Cardiac muscle cell (in vitro differentiated cells and primary cell): ENCODE measurements at places on chromosomes 3 and 15.

- no peak for DNase-seq
These were observed 67.3 kb downstream of the FILIP1L start for GRCh38 chr3:100046986-100047385.

- DNase-seq = peak; percentile 30
These were observed 96.5 kb upstream of the TNFAIP8L3 start for GRCh38 chr15:51191072-51191670.

GRCh38 chr3:41683666-41684350 lies 278.1 kb downstream of the ULK4 start:
- DNase-seq = no peak

DNA sequence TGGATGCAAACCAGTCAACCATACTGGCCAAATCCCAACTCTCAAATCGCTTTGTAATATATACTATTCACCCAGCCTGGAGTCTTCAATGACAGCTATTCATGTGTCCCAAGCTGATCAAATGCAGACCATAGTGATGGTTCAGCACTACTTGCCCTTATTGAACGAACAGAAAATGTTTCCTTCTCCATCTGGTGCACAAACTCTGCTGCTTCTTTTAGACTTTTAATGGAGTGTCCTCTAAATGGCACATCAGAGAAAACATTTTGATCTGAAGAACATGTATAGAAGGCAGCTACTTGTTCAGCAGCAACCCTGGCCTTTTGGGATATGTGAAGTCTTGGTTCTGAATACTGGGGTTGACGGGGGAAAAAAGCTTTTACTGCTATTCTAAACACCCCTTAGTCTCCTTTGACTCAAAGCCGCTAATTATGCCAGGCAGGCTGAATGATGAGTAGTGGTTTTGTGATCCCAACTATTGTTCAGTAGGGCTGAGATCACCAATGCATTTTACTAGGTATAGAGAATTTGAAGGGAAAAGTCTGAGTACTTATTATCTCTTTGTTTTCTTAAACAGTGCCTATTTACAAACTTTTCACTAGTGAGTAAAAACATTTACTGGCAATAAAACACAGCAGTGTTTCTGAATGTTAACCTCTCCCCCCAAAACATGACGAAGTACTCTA lies 781.2 kb downstream of the ROBO1 start:
- DNase-seq = no peak

GRCh38 chr3:100401674-100402041 lies 319 bp downstream of the LNP1 start:
- DNase-seq = peak; percentile 68

- DNase-seq = no peak
These were observed 309.1 kb upstream of the ICE2 start for GRCh38 chr15:60787837-60788691.

GRCh38 chr3:23448998-23449537 lies 245.9 kb downstream of the UBE2E2 start:
- no peak for DNase-seq

GRCh38 chr3:153097213-153097612 lies 64.8 kb upstream of the RAP2B start:
- no peak for DNase-seq

DNA sequence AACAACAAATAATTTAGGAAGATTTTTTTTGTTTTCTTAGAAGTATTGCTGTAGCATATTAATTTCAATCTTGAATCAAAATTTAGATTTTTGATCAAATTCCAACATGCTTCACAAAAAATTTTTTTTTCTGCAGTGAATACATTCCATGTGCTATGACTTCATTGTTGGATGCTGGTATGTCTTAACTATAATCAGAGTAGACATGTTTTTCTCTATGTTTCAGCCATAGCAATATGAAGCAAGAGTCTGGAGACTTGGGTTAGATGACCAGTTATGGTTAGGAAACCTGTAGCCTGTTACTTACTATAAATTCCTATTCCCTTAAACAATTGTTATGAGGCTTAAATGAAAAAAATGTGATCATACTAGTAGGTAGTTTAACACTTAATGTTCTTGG lies 176.1 kb upstream of the CHL1 start:
- DNase-seq = no peak

GRCh38 chr3:8835385-8835784 lies 66.0 kb upstream of the OXTR start:
- DNase-seq = no peak

GRCh38 chr3:194306771-194307640 lies 44.1 kb downstream of the CPN2 start:
- no peak for DNase-seq

- DNase-seq = no peak
These were observed 387.6 kb upstream of the RGMA start for GRCh38 chr15:93476491-93477177.

- DNase-seq = no peak
These were observed 92.3 kb downstream of the SLC9A9 start for GRCh38 chr3:143755978-143756377.

- DNase-seq = no peak
These were observed 315.9 kb upstream of the GPR149 start for GRCh38 chr3:154745929-154746328.

GRCh38 chr3:66036586-66037148 lies 2.1 kb downstream of the MAGI1 start:
- DNase-seq = peak; percentile 46

GRCh38 chr3:55362210-55362960 lies 124.7 kb downstream of the WNT5A start:
- DNase-seq = peak; percentile 37

GRCh38 chr3:112598731-112599130 lies 36.9 kb downstream of the SLC35A5 start:
- no peak for DNase-seq

DNA sequence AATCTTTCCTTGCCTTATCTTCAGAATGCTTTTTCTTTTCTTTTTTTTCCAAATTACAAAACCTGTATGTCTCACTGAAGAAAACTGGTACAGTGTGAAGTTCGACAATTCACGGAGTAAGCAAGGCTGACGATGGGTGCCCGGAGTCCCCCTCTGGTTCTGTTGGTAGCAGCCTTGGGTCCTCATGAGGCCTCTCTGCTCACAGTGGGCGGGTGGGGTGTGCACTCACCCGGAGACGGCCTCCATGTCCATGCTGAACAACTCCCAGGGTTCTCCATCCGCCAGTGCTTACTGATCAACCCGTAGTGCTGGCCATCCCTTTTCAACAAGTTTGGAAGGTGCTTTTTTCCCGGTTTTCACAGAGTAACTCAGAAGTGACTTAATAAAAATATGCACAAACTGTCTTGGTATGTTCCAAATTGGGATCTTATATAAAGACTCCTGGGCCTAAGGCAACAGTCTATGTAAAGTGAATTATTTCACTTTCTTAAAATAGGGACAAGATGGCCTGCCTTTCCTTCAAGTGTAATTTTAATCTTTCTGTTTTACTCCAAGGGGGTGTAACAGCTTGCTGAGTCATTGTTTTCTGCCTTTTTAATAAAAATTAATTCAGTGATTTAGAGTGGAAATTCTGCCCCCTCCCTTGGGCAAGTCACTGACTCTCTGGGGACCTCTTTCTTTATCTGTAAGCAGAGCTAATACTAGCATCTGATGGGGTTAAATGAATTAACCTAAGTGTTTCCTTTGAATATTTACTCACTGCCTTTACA lies 23.7 kb downstream of the LRRK1 start:
- DNase-seq = no peak
